Activated naive CD8-positive, alpha-beta T cell treated with anti-CD3 and anti-CD28 coated beads, Interleukin-2, amount 50 U/mL, for 16 hours (primary cell): ENCODE measurements at places on chromosomes 6 and 20.

GRCh38 chr20:62557999-62558408, 82.2 kb upstream of the GATA5 start:
- DNase-seq, result no peak

DNA sequence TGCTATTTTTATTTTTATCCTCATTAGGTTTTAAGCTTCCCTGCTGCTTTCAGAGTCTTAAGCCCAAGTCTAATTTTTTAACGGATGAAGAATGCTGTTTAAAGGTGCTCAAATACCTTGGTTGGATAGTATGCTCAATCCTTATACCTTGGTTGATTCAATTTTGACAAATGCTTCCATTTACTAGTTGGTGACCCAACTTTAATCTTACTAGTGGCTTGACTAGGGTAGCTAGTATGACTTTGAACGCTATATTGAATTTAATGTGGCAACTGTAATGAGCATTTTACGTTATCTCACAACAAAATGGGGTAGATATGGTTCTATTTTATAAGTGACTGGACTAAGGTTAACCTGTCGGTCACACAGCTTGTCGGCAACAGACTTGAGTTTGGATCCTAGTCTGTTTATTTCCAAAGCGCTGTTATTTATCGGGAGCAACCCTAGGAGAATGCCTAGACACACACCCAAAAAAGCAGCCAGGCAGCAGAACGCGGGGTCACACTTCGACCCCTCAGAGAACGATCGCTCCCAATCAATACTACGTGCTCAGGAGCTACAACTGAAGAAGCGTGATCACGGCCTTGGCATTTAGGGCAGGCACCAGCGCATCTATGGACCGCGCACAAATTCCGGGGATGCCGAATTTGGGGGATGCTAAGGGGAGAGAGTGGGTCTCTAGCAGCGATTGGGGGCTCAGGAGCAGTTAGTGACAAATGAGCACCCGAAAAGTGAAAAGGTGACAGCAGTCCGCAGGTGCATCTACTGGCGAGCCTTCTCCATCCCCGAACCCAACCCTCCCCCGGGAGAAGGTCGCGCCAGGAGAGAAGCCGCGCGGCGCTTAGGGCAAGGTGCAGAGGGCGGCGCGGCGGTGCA, 586 bp upstream of the ALDH5A1 start:
- DNase-seq, result no peak

DNA sequence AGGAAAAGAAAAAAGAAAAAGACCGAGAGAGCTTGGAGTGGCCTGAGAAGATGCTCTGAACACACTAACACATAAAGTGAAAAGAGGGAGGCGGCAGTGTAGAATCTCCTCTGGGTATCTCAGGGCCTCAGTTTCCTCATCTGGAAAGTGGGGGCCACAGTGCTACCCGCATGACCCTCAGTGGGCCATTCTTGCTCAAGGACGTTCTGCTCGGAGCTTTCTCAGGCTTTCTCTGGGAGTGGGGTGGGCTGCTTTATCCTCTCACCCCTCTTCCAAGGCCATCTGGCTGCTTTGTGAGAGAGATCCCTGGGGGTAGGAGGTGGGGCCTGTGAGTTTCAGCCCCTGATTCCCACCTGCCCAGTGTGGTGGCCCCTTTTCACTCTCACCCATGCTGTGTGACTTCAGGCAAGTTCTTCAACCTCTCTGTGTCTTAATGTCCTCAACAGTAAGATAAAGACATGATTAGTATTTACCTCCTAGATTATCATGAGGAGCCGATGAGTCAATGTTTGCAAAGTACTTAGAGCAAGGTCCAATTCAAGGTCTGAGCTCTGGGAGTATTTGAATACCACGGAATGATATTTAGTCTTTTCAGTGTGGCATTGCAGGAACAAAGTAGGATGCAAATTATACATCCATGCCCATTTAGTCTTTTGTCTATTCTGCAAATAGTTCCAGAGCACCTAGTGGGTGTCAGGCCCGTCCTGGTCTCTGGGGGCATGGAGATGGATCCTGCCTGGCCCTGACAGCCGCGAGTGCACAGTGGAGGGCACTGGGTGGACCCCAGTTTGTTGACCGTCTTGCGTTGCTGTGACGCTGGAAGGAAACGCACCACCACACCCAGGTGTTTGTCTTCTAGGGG, 34.3 kb downstream of the SRC start:
- no peak for DNase-seq

GRCh38 chr20:62087227-62087626, 21.5 kb upstream of the TAF4 start:
- DNase-seq, result no peak

- no peak for DNase-seq
Observed at GRCh38 chr6:71473926-71474325, 185.3 kb downstream of the OGFRL1 start.

DNA sequence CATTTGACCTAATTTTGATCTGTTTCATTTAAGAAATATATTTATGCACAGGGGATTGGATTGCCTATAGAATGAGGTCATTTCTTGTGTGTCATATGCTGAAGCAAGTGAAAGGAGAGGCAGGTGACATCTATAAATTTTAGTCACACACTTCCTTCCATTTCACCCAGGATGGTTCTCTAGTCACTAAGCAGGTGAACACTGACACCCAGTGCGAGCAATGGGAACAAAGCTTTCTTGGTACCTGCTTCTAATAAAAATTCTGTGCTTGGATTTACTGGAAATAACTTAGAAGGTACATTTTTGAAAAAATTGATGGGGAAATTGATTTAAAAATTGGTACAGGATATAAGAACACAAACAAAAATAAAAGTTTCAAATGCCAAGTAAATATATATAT, 66.9 kb upstream of the MC3R start:
- DNase-seq, result no peak

DNA sequence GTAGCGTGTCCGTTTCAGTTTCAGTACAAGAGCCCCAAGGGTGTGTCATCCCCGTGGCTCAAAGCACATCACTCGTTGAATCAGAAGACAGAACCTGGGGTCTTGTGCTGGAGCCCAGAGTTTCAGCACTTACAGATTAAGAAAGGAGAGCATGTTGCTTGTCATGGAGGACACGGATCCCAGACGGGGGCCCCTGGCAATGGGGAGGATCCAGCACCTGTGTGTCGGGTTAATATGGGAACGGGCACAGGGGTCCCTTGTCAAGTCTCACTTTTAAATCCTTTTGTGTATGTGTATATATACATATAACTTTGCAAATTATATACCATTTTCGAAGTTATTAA, 23.4 kb downstream of the THBS2 start:
- DNase-seq, result no peak

DNA sequence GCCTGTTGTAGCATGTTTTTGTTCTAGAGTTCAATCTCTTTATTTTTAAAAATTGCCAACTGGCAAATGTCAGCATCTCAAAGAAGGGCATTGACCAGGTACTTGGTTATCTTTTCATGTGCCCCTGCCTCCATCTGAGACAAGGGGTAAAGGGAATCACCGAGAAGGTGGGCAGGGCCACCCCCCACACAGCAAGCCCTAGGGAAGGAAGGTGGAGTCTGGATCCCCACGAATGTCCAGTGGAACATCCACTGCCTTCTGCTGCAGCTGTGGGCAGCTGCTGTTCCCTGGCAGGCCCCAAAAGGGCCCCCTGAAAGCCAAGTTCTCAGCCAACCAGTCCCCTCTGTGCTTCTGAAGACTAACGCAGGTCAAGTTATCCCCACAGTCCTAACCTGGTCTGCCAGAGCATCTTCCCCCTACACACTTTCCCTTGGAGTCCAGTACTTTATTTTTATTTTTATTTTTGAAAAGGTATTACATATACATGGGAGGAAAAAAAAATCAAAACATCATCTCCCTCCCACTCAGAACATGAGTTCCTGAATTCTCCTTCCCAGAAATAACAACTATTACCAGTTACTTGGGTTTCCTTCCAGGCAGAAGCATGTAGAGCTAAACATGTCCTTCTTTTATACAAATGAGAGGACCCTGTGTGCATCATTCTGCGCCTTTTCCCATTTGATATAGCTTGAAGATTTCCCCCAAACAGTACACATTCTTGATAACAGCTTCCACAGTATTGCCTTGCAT, 253.7 kb downstream of the MAFB start:
- DNase-seq, result no peak

GRCh38 chr6:117974914-117975627, 68.0 kb downstream of the SLC35F1 start:
- DNase-seq, result no peak
